ENCODE measurements at places on chromosomes 5 and 9. TPM values are rescaled to one million over a fixed set of nuclear protein-coding genes. Genes with fewer than 3 reads are reported as not detected.

POU5F2 gene
- 0.05 TPM for total RNA-seq

CDH6 gene
- 5.5 TPM for total RNA-seq

- DNase-seq: no peak
- H3K4me1 ChIP-seq: no peaks in the 10 kb centered on the region
- peaks cover 20% of the 10 kb centered on the region for H3K27me3 ChIP-seq
- H3K4me3 ChIP-seq: no peak overlapping the region
- H3K36me3 ChIP-seq: no peaks in the 10 kb centered on the region
- H3K27ac ChIP-seq: no peak overlapping the region
Measured at GRCh38 chr9:109474944-109475343, 23.2 kb downstream of the PTPN3 start.

DNA sequence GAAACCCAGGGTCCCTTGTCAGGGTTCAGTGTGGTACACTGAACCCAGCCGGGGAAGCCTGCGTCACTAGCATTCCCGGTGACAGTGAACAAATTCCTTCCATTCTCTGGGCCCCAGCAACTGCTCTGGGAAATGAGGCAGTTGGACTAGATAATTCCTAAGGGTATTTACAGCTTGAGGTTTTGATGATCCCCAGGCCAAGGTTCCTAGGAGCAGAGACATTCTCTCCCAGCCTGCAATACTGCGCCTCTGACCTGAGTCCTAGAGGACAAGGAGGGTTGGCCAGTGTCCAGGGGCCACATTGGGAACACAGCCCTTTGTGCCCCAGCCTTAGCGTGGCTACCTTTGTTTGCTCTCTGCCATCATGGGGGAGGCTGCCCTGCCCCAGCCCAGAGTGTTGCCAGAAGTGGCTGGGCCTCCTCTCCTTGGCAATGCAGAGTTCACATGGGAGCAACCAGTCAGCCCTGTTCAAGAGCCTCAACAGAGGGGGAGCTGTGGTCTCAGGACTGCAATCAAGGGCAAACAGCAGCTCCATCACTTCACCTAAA lies 178.2 kb downstream of the SEC61B start:
- no peaks in the 10 kb centered on the region for H3K36me3 ChIP-seq
- H3K27ac ChIP-seq: 0 out of 2 replicates have a peak overlapping the region, but pooled peaks have one; percentile 17
- peaks cover 57% of the 10 kb centered on the region for H3K4me1 ChIP-seq
- H3K27me3 ChIP-seq: peaks cover 6% of the 10 kb centered on the region
- no peak for DNase-seq
- no peak overlapping the region for H3K4me3 ChIP-seq

- H3K4me1 ChIP-seq: no peaks in the 10 kb centered on the region
- no peak overlapping the region for H3K27ac ChIP-seq
- H3K4me3 ChIP-seq: no peak overlapping the region
- no peak for DNase-seq
- H3K27me3 ChIP-seq: no peaks in the 10 kb centered on the region
- H3K36me3 ChIP-seq: peaks cover 3% of the 10 kb centered on the region
Measured at GRCh38 chr9:92654481-92655301, 15.2 kb downstream of the IPPK start.

GRCh38 chr9:90991953-90992352 lies 190.3 kb downstream of the SYK start:
- no peaks in the 10 kb centered on the region for H3K27me3 ChIP-seq
- H3K4me1 ChIP-seq: peaks cover 54% of the 10 kb centered on the region
- H3K27ac ChIP-seq: peak overlapping the region; percentile 54
- peaks cover 38% of the 10 kb centered on the region for H3K36me3 ChIP-seq
- H3K4me3 ChIP-seq: no peak overlapping the region

- no peak overlapping the region for H3K27ac ChIP-seq
- DNase-seq: no peak
- no peaks in the 10 kb centered on the region for H3K27me3 ChIP-seq
- no peaks in the 10 kb centered on the region for H3K4me1 ChIP-seq
- H3K36me3 ChIP-seq: no peaks in the 10 kb centered on the region
Measured at GRCh38 chr5:137642091-137642490, 93.8 kb downstream of the KLHL3 start.

Measured in HFFc6 (cell line).